Prostate gland (tissue), 2 donors: ENCODE measurements at places on chromosomes 16 and 17.
A peak's percentile ranks its signal among the peaks of the same experiment; 100 is the strongest.

GRCh38 chr17:75244133-75244866, 17.1 kb downstream of the GGA3 start:
- no peak for DNase-seq

DNA sequence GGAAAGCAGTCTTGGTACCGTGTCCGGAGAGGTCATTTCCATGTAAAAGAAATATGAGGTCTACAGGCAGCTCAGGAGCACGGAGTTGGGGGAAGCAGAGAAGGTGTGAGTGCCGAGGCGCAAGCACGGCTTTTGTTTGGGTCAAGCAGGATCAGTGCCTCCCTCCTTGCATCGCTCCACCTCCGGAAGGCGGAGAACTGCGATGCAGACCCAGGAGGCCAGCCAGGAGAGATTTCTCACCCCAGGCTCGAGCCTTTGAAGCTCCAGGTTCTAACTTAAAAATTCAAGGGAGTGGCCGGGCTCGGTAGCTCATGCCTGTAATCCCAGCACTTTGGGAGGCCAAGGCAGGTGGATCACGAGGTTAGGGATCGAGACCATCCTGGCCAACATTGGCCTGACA, 25.0 kb downstream of the NAA60 start:
- no peak for DNase-seq

GRCh38 chr17:61581611-61582349, 9.2 kb downstream of the NACA2 start:
- DNase-seq = no peak

- peak; percentile 62 for DNase-seq
Observed at GRCh38 chr16:81165411-81166097, 69.4 kb upstream of the GCSH start.

DNA sequence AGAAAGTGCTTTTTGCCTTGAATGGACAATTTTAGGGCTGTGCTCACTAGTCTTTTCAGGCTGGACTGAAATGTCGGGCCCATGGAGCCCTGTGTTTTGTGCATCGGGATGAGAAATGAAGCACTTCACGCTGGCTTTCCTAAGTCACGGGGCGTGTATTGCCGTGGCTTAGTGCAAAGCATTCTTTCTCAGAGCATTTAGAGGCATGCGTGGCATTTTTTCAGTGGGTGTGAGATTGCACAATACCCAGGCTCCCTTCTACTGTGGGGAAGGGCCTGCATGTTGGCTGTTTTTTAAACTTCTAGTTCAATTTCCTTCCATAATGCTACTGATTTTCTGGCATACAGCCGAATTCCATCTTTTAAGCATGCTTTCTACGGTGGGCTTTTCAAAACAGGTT, 12.6 kb upstream of the POLR3E start:
- no peak for DNase-seq

DNA sequence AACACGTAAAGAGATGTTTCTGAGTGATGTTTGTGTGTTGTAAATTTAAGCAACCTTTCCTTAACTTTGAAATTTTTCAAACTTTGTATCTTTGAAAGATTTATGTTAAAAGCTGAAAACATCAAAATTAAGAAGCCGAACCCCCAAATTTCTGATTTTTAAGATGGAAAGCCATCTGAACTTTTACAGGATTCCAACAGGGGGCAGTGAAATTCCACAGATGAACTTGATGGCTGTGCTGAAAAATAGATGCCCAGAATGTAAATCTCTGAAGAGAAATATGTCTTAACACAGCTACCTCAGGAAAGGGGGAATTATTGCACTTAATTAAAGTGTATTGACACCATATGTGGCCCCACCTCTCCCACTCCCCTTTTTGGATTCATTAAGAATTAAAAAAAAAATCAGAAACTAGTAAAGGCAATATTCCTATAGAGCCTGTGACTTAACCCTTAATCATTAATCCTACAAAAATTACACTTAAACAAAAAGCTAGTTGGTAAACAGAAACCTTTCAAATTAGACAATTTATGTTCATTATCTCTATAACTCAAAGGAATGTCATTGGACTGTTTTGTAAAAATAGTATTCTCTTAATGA, 597.9 kb downstream of the KCNJ2 start:
- DNase-seq = no peak

GRCh38 chr17:71966459-71967313, 154.1 kb upstream of the SOX9 start:
- no peak for DNase-seq

DNA sequence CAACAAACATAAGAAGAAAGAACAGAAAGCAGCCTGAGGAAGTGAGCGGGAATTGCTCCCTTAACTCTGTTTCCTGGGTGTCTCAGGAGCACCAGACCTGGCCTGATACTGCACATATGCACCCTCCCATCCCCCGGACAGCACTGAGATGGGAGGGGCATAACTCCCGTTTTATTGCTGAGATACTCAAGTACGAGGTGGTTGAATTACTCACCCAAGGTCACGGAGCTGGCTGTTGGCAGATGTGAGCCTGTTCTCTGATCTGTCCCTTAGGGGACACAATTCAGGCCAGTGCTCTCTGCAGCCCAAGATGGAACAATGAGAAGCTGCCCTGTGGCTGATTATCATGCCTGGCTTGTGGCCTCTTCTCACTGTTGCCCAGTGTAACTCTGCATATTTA, 9.1 kb upstream of the MED9 start:
- no peak for DNase-seq

GRCh38 chr16:53515811-53516210, 12.8 kb upstream of the AKTIP start:
- DNase-seq = no peak

DNA sequence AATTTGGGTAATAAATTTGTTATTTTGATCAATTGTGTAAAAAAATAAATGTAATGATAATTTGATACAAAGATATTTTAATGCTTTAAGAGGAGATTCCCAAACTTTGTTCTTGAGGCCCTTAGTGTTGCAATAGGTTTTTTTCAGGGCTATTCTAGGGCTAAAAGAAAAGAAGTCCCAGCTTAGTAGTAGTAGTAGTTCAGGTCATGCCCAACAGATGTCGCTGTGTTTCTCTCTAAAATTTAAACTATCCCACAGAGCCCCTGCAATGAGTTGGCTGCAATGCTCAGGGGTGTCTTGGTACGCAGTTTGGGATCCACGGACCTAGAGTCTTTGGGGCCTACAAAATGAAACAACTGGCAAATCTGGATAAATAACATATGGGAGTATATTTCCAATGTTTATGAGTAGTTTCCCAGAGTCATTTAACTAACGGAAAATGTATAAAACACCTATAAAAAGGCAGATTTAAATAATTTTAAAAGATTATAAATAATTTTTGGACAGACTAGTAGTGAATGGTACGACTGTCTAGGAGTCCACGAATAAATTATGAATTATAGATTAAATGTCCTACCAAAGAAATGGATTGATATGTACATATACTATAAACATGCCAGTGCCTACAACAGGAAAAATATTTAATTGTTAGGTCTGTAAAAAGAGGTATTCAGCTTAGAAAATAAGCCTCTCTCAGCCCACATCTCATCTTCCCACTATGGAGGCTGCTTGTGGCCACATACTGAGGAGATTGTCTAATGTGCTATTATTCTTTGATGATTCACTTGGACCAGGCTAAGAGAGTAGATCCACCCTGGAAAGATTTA, 228.5 kb upstream of the PMFBP1 start:
- peak; percentile 12 for DNase-seq

DNA sequence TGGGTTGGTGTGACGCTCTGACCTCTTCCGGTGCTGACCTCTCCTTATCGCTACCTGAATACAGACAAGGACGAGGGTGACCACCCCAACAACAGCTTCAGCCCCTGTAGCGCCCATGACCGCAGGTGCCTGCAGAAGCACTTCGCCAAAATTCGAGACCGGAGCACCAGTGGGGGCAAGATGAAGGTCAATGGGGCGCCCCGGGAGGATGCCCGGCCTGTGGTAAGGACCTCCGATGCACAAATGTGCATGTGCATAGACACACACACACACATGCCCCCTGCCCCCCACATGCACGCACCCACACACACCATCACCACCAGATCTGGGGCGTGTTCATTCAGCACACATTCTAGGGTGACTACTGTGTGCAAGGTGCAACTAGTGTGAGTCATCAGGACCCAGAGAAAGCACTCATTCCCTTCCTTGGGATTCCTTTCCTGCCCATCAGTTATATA, 9.7 kb downstream of the IGFBP4 start:
- no peak for DNase-seq

DNA sequence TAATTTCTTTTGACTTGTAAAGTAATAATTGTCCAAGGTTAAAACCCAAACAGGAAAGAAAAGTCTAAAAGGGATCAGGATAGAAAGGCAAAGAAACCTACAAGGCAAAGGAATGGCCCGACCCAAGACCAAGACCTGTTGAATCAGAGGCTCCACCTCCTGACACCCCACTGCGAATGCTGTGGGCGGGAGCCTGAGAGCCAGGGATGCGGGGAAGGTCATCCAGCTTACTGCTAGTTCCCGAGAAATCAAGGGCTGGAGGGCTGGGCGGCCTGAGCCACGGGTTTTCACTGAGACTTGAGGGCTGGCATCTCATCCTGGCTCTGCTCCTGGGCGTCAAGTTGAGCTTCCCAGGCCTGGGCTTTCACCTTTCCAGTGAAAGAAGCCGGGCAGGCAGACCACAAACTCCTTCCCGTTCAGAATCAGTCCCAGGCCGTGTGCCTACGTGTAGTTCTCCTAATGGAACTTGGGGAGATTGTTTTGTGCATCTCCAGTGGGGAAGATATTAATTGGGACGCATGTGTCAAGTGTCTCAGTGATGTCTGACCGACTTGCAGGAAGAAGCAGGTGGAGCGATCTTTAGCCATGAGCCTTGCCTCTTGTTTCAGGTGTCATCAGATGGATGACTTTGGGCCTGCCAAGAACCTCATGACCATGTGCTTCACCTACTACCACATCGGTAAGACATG, 36.9 kb downstream of the CIBAR2 start:
- DNase-seq = no peak

GRCh38 chr16:720990-721764, at the start of gene ANTKMT:
ANTKMT (plus strand) TSS chr16:721146; CDS start chr16:721275, 129 bp downstream.
- peak; percentile 65 for DNase-seq

DNA sequence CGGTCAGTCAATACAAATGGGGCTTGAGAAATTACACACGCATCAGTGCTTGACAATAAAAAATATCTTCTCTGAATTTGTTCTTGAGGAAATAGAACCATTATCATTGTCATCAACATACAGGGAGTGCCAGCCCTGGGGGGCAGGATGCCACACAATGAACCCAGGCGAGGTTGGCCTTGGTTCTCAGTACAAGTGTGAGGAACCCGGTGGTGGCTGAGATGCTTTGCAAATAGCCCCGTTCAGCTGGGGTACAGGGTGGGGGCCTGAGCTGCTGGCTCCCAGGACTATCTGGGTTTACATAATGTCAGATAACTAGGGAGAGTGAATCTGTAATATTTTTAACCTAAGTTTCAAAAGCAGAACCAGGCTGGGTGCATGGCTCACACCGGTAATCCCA, 112.8 kb upstream of the CDC42EP4 start:
- DNase-seq = no peak

GRCh38 chr17:61474235-61474927, 22.2 kb downstream of the TBX4 start:
- DNase-seq = peak; percentile 75

DNA sequence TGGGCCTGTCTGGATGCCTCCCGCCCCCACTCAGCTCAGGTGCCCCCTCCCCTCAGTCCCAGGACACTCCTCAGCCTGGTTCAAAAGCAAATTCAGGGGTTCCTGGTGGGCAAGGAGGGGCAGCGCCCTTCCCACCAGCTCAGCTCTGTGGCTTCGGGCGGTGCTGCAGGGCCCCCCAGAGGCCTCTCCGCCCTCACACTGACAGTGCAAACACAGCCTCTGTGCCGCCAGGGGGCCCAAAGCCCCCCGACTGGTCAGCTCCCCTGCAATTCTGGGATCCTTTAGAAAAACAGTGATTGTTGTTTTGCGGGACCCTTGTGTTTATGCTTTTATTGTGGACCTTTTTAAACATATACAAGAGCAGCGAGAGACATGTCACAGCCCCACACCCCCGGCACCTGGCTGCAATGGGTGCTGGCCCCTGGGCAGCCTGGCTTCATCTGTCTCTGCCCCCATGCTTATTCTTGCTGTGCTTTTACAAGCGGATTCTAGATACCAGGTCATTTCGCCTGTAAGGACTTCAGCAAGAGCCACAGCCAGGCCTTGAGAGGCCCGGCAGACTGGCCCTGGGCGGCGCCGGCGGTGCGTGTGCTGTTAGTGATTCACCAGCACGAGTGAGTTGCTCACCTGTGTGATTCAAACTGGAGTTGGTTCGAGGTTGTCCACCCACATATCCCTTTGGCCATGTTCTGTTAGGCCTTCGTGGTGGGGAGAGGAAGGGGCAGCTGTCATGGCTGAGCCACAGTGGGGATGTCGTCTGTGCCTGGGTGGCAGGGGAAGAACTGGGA, 21.2 kb downstream of the ZNF469 start:
- DNase-seq = no peak

GRCh38 chr16:84136331-84137125, 8.4 kb downstream of the HSDL1 start:
- no peak for DNase-seq

- no peak for DNase-seq
Observed at GRCh38 chr16:52209227-52209626, 337.7 kb downstream of the TOX3 start.

- no peak for DNase-seq
Observed at GRCh38 chr16:21626659-21627277, 25.6 kb downstream of the IGSF6 start.

- DNase-seq = no peak
Observed at GRCh38 chr16:89303617-89304016, 86.1 kb downstream of the ZNF778 start.

DNA sequence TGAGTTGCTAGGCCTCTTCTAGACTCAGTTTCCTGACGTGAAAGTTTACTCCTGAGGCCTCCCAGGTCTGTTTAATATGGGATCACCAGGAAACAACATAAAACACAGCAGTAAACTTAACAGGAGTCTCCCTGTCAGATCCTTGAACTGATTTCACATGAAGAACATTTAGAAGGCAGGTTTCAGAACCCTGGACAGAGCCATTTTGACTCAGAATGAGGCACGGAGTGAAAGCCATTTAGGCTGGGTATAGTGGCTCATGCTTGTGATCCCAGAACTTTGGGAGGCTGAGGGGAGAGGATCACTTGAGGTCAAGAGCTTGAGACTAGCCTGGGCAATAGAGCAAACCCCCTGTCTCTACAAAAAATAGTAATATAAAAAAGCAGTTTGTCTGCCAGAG, 289.1 kb downstream of the CA10 start:
- no peak for DNase-seq
